ENCODE measurements at places on chromosomes 12 and 14.

DNA sequence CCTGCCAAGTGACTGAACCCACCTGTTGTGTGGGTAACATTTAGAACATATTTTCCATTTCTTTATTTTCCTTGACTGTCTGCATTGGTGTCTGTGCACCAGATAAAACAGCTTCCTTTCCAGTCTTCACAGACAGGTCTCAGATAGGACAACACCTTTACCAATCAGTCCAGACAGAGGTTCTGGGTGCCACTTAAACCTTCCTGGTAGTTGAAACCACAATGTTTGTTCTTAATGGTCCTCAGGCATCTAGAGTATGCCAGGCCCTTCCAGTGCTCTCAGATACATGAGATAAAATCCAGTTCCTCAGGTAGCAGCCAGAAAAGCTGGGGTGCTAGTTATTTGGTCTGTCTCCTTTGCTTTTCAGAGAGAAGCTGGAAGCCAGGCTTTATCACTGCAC lies 7.0 kb upstream of the CLEC2D start:
- DNase-seq = no peak

DNA sequence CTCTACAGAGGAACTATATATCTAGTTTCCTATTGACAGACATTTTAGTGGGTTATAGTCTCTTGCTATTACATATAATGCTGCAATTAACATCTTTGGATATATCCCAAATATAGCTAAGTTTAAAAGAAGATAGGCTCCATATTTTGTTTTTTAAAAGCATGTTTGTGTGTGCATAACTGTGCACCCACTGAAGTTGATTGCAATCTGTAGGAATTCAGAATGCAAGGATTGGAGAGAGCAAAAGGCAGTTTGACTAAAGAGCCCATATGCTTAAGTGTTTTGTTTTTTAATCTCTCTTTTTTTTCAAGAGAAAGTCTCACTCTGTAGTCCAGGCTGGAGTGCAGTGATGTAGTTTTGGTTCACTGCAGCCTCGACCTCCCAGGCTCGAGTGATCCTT lies 9.4 kb upstream of the ABCD4 start:
- DNase-seq = no peak

DNA sequence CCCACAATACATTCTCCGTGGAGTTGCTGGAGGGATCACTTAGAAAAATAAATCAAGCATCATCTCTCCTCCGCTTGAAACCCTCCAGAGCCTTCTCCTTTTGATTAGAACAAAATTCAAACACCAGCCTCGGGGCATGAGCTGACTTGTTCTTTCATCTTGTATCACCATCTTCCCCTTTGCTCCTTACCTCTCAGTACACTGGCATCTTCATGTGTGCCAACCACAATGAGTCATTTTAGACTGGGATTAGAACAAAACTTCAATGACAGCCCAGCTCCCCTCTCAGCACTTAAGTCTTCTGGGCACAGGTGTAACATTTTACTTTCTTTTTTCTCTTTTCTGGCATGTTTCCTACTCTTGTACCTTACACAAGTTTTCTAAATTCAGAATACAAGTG lies 1159.2 kb upstream of the TMEM132C start:
- DNase-seq = no peak

DNA sequence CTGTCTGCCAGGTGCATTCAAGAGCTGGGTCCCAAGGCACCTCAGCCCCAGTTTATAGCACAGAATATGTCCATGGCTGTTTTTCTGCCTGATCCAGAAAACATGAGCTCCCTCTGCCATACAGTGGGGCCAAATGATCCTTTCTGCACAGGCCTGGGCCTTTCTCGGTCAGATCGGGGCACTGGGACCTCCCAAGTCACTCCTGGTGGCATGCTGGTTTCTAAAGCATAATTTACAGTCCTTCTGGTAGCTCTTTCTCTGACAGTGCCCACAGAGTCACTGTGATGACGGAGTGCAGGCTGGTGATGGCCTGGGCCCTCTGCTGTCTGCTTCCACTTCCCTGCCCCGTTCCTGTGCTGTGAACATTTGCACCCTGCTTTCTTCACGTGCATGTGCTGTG lies 99.2 kb downstream of the ADGRD1 start:
- DNase-seq = no peak

DNA sequence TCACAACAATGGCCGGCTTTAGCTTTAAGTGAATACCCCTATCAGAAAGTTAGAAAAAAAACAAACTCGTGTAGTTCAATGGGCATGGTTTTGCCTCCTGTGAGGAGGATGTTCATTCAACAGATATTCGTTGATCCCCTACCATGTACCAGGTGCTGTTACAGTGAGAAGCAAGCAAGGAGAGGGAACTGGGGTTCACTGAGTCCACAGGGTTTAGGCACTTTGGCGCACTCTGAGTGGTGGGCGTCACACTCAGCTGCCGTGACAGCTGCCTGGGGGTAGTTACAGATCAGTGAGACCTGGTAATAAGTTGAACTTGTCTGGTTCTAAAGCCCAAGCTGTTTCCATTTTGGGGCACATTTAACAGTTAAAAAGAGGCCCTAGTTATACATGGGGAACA lies 74.2 kb downstream of the PAPOLA start:
- no peak for DNase-seq

DNA sequence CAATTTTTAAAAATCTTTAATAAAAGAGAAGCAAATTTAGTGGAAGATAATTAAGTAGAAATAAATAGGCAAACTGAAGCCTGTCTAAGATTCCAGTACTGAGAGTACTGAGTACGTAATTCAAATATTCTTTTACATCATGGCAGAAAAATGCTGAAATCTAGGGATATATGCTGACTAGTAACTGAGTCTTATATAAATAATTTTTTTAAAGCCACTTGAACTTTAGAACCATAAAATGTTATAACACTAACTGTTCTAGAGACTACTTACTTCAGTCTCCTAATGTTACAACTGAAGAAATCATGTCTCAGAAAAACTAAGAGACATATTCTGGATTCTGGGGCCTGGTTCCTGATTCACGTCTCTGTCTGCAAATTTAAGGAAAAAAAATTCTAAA lies 230.6 kb upstream of the PLEKHG7 start:
- no peak for DNase-seq

DNA sequence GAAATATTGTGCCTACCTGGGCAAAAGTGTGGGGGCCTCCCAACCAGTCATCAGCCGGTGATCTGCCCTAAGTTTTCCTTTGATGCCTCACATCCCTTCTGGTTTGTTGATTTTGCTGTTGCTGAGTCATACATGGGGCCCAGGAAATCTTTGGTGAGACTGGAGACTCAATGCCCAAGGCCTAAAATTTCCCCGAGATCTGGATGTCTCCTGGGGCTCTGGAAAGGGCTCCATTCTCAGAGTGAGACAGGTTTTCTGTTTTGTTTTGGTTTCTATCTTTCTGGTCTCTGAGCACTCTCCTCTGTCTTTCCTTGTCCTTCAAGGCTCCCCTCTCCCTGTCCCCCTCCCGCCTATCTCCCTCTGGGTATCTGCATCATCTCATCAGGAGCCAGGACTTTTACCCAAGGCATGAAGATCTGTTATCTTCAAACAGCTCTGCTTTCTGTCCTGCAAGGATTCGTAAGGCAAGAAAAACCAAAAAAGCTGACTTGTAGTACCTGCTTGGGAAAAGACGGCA lies 152.8 kb upstream of the MAX start:
- no peak for DNase-seq

- no peak for DNase-seq
These were observed 72.4 kb downstream of the SPPL3 start for GRCh38 chr12:120831648-120832267.

GRCh38 chr12:92756898-92757596 lies 54.3 kb downstream of the PLEKHG7 start:
- no peak for DNase-seq

DNA sequence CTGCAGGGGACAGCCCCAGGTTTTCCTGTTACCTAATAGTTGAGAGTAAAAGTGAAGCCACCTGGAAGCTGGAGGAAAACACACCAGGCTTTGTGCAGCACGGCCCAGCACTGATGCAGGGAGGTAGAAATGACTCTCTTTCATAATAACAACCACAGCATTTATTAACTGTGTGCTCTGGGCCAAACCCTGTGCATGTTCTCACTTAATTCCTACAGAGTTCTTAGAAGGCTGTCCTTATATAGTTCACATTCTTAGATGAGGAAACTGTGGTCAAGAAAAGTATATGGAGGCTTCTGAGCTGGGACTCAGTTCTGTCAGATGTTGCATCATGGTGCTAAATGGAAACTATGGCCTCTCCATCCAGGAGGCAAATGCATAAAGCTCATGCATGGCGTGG lies 100.0 kb downstream of the PAPOLA start:
- DNase-seq = no peak

All from HuH-7.5 (cell line).